Stimulated activated CD8-positive, alpha-beta memory T cell treated with anti-CD3 and anti-CD28 coated beads, Interleukin-4, amount 100 ng/mL, for 1 hour (primary cell): ENCODE measurements at places on chromosomes 1 and 21.

- no peak for DNase-seq
Observed at GRCh38 chr1:7539769-7540175, 231.3 kb upstream of the VAMP3 start.

- DNase-seq = no peak
Observed at GRCh38 chr1:53406551-53407235, 52.5 kb upstream of the DMRTB1 start.

GRCh38 chr1:35809114-35810095 lies 1.6 kb downstream of the AGO4 start:
- DNase-seq = no peak

GRCh38 chr1:57729181-57729580 lies 305.3 kb upstream of the DAB1 start:
- no peak for DNase-seq

GRCh38 chr1:90558754-90559378 lies 158.2 kb downstream of the BARHL2 start:
- DNase-seq = no peak

DNA sequence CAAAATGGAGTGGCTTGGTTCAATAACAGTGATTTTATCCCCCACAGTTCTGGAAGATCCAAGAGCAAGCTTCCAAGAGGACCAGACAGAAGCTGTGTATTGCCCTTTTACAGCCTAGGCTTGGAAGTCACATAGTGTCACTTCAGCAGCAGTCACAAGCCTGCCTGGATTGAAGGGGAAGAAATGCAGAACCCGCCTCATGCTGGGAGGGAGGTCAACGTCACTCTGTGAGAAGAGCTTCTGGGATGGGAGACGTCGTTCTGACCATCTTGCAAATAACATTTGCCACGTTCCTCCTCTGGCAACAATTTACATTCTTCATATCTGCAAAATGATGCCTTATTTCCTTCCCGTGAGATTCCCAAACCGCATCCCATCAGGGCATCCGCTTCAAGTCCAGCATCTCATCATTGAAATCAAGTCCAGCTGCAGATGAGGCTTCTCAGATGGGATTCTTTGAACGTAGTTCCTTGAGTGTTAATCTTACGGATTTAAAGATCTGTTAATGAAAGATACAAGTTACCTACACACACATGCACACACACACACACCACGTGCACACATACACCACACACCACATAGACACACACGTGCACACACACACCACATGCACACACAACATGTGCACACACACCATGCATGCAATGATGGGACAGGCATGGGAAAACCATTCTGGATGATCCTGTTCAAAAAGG lies 23.9 kb upstream of the KIF1B start:
- no peak for DNase-seq

GRCh38 chr1:179598631-179599030 lies 7.0 kb downstream of the TDRD5 start:
- no peak for DNase-seq

GRCh38 chr1:155134880-155135414 lies 705 bp upstream of the SLC50A1 start:
- no peak for DNase-seq

GRCh38 chr21:45504516-45505415 lies 37.5 kb downstream of the SLC19A1 start:
- no peak for DNase-seq

- no peak for DNase-seq
Observed at GRCh38 chr1:52925571-52926005, 1.5 kb upstream of the SCP2 start.

- DNase-seq = no peak
Observed at GRCh38 chr1:41558761-41559171, 74.3 kb upstream of the EDN2 start.

DNA sequence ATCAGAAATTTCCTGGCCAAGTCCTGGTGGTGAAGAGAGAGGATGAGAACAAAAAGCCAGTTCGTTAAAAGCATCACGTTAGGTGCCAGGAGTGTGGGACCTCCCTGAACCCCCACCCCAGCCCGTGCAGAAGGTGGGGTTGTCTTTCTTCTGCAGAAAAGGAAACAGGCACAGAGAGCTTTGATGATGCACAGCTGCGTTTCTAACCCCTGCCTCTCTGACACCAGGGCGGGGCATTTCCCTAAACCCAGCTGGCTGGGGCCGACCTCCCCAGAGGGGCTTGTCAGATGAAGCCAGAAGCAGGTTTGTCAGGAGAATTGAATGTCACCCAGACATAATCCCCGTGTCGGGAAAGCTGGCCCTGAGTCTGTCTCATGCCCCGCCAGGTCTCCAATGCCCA lies 189.3 kb upstream of the EDN2 start:
- no peak for DNase-seq

GRCh38 chr1:218299416-218299815 lies 14.3 kb downstream of the RRP15 start:
- no peak for DNase-seq

DNA sequence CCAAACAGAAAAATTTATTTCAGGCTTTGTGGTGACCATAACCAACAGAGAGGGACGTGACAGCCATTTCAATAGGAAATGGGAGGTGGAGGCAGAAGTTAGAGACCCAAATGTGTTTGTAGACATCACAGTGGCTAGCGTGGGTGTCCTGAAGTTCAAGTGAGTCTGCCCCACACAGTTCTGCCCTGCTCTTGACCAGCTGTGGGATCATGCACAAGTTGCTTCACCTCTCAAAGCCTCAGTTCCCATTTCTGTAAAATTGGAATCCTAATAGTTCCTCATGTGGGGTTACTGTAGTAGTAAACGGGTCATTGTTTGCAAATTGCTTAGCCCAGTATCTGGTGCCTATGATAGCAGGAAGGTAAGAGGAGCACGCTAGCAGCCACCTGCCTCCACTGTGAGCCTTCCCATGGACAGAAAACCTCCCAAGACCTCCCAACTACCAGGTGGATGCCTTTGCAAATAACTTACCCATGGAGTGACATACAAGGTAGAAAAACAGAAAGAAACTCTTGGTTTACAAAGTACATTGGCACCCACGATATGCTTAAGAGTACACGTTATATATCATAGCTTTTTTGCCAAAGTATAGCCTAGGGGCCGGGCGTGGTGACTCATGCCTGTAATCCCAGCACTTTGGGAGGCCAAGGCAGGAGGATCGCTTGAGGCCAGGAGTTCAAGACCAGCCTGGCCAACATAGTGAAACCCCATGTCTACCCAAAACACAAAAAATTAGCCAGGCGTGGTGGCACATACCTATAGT lies 29.1 kb downstream of the FHAD1 start:
- DNase-seq = no peak

GRCh38 chr1:60283690-60284089 lies 210.1 kb upstream of the C1orf87 start:
- DNase-seq = no peak

DNA sequence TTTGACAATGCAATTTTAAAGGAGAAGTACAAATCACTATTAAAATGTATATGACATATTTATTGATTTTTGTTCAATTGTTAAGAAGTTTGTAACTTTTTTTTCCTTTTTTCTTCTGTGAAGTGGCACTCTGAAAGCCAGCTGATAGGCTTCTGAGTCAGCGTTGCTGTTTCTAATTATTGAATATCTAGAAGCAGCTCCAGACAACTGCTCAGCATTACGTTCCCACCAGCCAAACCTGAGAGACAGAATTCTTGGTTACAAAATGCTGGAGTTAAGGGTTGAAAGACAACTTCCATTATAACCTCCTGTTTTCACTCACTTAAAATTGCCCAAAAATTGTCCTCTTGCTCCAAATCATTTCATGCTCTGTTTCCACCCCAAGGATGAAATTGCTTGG lies 31.4 kb upstream of the LMX1A start:
- no peak for DNase-seq

- no peak for DNase-seq
Observed at GRCh38 chr21:42315296-42315891, at the start of gene TFF3. Gene TFF3 (minus strand): TSS chr21:42315409. CDS start chr21:42315374, 35 bp downstream.

GRCh38 chr1:217528271-217528670 lies 102.6 kb downstream of the GPATCH2 start:
- no peak for DNase-seq

DNA sequence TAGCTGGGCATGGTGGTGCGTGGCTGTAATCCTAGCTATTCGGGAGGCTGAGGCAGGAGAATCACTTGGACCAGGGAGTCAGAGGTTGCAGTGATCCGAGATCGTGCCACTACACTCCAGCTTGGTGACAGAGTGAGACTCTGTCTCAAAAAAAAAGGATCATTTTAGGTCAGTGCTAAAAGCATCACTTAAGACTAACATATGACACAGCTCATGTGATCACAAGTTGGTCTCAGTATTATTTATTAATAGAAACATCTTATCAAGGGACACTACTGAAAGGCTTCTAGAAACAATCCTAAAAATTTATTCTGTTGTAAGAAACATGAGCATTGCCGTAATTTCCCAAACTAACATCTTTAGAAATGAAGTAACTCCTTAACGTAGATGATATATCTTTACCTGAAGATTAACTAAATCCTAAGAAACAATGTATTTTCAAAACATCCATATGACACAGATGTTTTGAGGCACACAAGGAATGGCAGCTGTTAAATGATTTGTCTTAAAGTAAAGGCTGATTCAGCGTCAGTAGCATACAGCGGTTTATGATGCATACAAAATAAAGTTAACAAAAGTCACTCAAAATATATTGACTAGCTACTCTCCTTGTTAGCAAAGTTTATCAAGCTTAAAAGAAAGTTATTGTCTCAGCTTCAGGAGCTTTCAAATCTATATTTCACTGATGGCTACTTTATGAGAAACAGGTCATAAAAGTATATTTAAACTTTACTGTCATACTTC lies 2.6 kb downstream of the NIBAN1 start:
- DNase-seq = no peak

DNA sequence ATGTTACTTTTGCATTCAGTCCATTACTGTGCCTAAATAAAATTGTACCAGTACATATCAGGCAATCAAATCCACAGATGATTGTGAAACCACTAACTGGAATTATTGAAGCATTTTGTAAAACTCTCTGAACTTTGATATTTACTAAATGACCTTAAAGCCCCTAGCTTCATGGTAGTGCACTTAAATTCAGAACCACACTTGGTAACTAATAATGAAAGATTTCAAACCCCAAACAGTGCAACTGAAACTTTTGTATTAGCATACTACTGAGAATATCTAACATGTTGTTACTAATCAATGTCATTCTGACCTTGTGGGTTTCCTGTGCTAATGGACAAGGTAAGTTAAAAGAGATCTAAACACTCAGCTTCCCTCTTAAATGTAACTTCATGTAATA lies at the start of gene CFHR3:
Gene CFHR3 (plus strand): TSS at position 238 of the 400 bp plus-strand sequence. CDS start 47 bp downstream, at position 285.
- no peak for DNase-seq

DNA sequence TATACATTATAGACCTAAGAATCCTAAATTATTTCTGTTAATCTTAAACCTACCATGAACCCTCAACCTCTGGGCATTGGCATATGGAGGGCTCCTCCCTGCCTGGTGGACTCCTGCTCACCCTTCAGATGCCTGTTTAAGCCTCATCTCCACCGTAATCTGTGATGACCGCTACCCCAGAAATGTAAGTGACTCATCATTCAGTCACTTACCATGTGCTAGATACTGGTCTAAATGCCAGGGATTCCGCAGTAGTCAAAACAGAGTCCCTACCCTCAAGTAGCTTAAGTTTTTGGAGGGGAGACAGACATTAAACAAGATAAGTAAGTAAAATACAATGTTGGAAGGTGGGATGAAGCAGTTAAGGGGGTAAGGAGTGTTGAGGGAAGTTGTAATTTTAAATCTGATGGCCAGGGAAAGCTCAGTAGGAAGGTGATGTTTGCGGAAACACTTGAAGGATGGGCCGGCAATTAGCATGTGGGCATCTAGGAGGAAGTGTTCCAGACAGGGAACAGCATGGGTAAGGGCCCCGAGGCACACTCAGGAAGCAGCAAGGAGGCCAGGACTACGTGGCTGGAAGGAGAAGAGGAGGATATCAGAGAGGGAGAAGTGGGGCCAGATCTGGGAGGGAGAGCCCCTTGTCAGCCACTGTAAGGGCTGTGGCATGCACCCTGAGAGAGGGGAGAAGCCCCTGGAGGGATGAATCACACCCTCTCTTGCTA lies 141.7 kb upstream of the HOOK1 start:
- DNase-seq = no peak

DNA sequence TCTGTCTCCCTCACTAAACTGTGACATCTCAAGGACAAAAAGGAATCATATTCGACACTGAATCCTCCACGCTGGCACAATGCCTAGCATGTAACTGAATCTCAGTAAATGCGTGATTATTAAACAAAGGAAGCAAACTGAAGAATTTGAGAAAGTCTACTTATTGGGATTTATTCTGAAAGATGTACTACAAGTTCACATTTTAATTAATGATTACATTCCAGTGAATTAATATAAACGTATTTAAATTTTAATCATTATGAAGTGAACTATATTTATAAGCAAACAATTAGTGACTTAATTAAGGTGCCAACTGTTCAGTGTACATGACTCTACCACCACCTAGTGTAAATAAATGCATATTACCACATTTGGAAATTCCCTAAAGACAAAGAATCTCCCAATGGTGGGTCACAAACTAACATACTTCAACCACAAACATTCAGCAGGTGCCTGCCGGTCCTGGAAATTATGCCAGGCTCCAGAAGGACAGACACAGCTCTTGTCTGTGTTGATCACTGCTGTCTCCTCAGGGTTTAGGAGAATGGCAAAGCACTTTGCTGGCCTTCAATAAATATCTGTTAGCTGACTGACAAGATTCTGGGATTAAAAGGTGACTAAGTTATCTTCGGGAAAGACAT lies 56.3 kb downstream of the SMYD3 start:
- no peak for DNase-seq

DNA sequence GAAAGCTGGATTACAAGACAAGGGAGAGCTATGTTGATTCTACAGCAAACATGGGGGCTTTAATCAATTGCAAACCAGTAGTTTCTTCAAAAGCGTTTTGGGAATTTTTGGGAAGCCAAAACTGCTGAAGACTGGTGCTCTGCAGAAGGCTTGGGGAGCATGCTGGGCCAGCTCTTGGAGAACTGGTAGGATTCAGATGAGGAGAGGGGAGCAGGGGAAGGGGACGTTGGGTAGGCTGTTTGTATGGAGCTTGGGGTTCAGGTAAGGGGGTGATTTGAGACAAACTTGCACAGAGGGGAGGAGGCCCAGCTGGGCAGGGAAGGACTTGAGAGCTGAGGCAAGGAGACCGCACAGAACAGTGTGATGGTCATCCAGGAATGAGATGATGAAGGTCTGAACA lies 2.6 kb upstream of the MYOG start:
- DNase-seq = no peak

GRCh38 chr1:214709241-214709640 lies 106.2 kb downstream of the CENPF start:
- no peak for DNase-seq

- no peak for DNase-seq
Observed at GRCh38 chr21:41730367-41730765, 36.5 kb downstream of the RIPK4 start.

GRCh38 chr1:210342986-210343780 lies 14.5 kb downstream of the HHAT start:
- DNase-seq = no peak
